ENCODE measurements at places on chromosomes 3 and 15.

GRCh38 chr3:16427103-16427965 lies 86.2 kb downstream of the RFTN1 start:
- DNase-seq, result no peak

- DNase-seq, result no peak
These were observed 226.6 kb upstream of the TLE3 start for GRCh38 chr15:70324001-70324974.

GRCh38 chr3:186022931-186023330 lies 85.1 kb upstream of the TRA2B start:
- DNase-seq, result no peak

- DNase-seq, result no peak
These were observed 194.3 kb downstream of the CBLB start for GRCh38 chr3:105674437-105675065.

- no peak for DNase-seq
These were observed 280.6 kb downstream of the SATB1 start for GRCh38 chr3:18144571-18144970.
